ENCODE measurements at places on chromosomes 5 and 9.

DNA sequence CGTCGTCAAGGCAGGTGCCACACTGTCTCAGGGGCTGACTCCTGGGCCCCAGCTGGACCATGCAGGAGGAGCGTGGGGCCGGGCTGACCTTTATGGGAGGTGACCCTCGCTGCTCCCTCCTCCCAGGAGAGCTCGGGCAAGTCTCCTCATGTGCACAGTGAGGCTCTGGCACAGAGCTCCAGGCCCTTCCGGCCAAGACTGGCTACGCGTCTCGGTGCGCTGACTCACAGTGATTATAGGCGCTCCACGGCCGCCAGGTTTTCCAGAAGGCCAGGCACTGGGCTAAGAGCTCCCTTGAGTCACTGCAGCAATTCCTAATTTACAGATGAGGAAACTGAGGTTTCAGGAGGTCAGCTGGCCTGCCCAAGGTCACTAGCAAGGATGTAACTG, 47.4 kb downstream of the VAV2 start:
- DNase-seq = peak; percentile 87

DNA sequence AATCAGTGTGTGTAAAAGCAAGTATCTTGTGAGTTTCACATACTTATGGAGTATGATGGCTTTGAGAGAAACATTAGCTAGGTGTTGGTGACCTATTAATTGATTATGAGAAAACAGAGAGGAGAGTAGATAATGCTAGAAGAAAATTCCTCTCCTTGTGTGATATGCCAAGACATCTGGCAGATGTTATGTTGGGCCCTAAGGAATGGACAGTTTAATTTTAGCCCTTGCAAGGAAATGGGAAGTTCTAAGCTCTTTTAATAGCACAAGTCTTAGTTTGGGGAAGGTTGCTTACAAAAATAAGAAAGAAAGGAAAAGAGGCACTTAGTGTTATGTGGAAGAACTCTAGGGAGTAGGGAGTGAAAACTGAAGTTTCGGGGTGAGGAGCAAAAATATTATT, 5.1 kb downstream of the ZNF462 start:
- no peak for DNase-seq

DNA sequence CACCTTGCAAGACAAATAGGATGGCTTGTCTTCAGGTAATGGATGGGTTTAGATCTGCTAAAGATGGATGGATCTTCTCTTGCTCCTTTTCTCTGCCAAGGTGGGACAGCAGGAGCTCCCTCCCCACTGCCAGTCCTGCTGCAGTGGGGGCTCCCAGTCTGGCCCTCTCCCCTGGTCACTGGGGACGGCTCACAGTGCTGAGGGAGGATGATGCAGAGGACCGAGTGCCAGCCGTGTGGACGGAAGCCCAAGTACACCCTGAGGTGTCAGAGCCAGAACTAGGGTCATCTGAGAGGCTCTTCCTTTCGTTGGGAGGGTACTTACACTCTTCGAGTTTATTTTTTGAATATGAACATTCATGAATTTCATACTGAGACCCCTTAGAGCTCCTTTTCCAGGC, 5.7 kb downstream of the CCDC69 start:
- DNase-seq = no peak

GRCh38 chr9:8980496-8981013, 1181.0 kb upstream of the DMAC1 start:
- DNase-seq = no peak

DNA sequence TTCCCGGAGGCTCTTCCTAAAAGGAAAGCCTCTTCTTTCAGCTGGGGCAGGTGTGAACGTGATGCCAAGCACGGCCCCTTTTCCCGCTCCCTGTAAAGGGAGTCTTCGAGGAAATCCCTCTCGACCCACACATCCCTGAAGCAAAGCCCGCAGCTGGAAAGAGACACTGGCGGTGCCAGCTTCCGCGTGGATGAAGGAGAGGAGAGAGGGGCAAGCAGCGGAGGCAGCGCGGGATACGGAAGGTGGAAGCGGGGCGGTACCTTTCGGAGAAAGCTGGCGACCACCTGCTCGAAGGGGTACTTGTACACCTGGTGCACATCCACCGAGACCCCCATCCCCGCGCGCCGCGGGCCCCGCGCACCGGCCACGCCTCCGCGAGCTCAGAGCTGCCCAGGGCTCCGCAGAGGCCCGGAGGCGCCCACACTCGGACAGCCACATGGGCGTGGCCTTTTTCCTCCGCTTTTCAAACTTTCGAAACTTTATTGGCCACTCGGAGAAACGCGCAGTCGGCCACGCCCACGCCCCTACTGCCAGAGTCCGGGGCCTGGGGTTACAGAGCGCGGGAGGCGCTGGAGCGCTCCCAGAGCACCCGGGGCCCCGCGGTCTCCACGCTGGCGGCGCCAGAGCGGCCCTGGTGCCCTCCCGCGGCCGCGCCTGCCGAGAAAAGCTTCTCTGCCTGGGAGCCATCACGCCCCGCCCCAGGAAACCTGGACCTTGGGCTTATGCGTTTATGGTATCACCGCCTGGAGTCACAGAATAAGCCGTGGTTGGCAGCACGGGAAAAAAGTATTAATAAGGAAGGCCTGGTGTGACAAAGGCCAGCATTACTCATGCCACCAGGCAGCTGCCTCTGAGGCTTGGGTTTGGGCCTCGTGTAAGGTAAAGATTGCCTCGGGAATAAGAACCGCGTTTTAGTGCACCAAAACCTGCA, at the start of gene PRELID2:
Gene PRELID2, minus strand, starts transcription at position 426 of the 931 bp plus-strand sequence. Its CDS starts 91 bp downstream, at position 335.
- DNase-seq = peak; percentile 84

- no peak for DNase-seq
Measured at GRCh38 chr9:123716339-123716945, 213.5 kb downstream of the DENND1A start.

DNA sequence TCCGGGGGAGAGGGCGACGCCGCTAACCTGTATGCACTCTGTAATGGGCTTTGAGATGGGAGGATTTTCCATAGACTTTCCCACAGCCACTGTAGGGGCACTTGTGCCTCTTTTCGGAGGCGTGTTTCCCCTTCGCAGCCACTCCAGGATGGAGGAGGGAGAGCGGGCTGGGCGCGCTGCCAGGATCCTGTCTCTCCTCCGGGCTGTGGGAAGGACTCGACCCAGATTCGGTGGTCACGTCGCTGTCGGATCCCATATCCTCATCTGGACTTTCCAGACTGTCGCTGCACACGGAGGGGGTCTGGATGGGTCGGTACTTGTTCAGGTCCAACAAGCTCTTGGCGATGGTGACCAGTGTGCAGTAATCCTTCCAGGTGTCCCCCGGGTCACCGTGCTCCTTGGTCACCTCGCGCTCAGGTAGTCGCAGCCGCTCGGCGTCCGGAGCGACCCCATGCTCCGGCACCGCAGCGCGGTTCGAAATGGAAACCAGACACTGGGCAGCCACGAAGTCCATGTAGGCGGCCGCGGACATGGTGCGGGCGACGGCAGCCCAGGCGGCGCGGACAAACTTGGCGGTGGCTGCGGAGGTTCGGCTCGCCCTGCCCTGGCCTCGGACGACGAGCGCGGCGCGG, 1.5 kb downstream of the KLF9 start:
- peak; percentile 71 for DNase-seq

GRCh38 chr5:73278693-73279092, 105.7 kb downstream of the TMEM174 start:
- DNase-seq = no peak

GRCh38 chr9:74245866-74246497, 251.2 kb upstream of the RORB start:
- no peak for DNase-seq

GRCh38 chr9:22005021-22005701, 3.9 kb downstream of the CDKN2B start:
- DNase-seq = no peak

- DNase-seq = no peak
Measured at GRCh38 chr9:91659529-91660495, 236.2 kb upstream of the NFIL3 start.

- no peak for DNase-seq
Measured at GRCh38 chr5:142184988-142185387, 76.4 kb downstream of the NDFIP1 start.

GRCh38 chr9:98797491-98797890, 1.1 kb upstream of the ANKS6 start:
- DNase-seq = no peak

DNA sequence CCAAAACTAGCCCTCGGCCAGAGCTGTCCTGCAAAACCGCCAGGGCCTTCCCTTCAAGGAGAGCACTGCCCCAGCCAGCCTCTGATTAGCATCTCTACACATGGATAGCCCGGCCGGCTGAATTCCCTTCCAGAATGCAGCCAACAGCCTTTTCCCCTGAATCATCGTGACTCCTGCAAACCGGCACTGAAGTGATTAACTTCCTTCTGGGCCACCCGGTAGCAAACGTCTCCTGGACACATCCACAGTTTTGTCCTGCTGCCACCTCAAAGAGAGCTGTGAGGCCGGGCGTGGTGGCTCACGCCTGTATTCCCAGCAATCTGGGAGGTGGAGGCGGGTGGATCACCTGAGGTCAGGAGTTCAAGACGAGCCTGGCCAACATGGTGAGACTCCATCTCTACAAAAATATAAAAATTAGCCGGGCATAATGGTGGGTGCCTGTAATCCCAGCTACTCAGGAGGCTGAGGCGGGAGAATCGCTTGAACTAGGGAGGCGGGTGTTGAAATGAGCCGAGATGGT, 21.1 kb upstream of the EEIG1 start:
- DNase-seq = peak; percentile 91

GRCh38 chr9:112072721-112073638, 102.1 kb downstream of the SUSD1 start:
- DNase-seq = no peak

- DNase-seq = no peak
Measured at GRCh38 chr5:43245724-43246385, 53.8 kb downstream of the NIM1K start.

- DNase-seq = no peak
Measured at GRCh38 chr9:93252116-93252780, 68.3 kb downstream of the WNK2 start.

DNA sequence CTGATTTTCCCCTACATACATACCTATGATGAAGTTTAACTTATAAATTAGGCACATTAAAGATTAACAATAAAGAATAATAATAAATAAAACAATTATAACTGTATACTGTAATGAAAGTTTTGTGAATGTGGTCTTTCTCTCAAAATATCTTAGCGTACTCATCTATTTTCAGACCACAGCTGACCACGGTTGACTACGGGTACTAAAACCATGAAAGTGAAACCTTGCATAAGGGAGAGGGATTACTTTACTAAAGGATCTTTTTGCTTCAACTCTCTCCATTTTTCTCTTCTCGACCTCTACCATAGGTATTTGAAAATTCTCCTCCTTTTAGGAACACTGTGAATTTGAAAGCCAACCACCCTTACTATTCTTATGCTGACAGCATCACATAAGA, 475.5 kb downstream of the CETN3 start:
- DNase-seq = no peak

GRCh38 chr9:22693156-22693555, 246.5 kb downstream of the DMRTA1 start:
- DNase-seq = no peak
